Small intestine (tissue), 16 donors: ENCODE measurements at places on chromosomes 1 and 21. TPM values are rescaled to one million over a fixed set of nuclear protein-coding genes. Genes with fewer than 3 reads are reported as not detected.

- DNase-seq = no peak
- H3K4me3 ChIP-seq = no peak overlapping the region
- H3K36me3 ChIP-seq = no peaks in the 10 kb centered on the region
- no peaks in the 10 kb centered on the region for H3K4me1 ChIP-seq
- peaks cover 2% of the 10 kb centered on the region for H3K27me3 ChIP-seq
Observed at GRCh38 chr1:65404941-65405340, 15.5 kb upstream of the LEPR start.

GRCh38 chr21:46598581-46599572 lies 6.0 kb downstream of the S100B start:
- DNase-seq = no peak
- no peaks in the 10 kb centered on the region for H3K36me3 ChIP-seq
- H3K4me3 ChIP-seq = no peak overlapping the region
- no peaks in the 10 kb centered on the region for H3K4me1 ChIP-seq
- no peaks in the 10 kb centered on the region for H3K27me3 ChIP-seq
- no peak overlapping the region for H3K27ac ChIP-seq

GRCh38 chr1:229991724-229992333 lies 75.2 kb upstream of the GALNT2 start:
- H3K27me3 ChIP-seq = no peaks in the 10 kb centered on the region
- no peak overlapping the region for H3K27ac ChIP-seq
- DNase-seq = no peak
- no peaks in the 10 kb centered on the region for H3K4me1 ChIP-seq
- H3K4me3 ChIP-seq = no peak overlapping the region
- H3K36me3 ChIP-seq = no peaks in the 10 kb centered on the region

Gene MPZ
- polyA plus RNA-seq = 0.67 TPM

GRCh38 chr1:17466359-17466758 lies 26.9 kb upstream of the RCC2 start:
- H3K27ac ChIP-seq = no peak overlapping the region
- H3K4me1 ChIP-seq = no peaks in the 10 kb centered on the region
- H3K27me3 ChIP-seq = no peaks in the 10 kb centered on the region
- H3K4me3 ChIP-seq = no peak overlapping the region

GRCh38 chr1:219417610-219418009 lies 195.3 kb downstream of the ZC3H11B start:
- no peak for DNase-seq
- no peak overlapping the region for H3K27ac ChIP-seq
- H3K27me3 ChIP-seq = no peaks in the 10 kb centered on the region
- H3K36me3 ChIP-seq = no peaks in the 10 kb centered on the region
- H3K4me1 ChIP-seq = no peaks in the 10 kb centered on the region
- no peak overlapping the region for H3K4me3 ChIP-seq

DNA sequence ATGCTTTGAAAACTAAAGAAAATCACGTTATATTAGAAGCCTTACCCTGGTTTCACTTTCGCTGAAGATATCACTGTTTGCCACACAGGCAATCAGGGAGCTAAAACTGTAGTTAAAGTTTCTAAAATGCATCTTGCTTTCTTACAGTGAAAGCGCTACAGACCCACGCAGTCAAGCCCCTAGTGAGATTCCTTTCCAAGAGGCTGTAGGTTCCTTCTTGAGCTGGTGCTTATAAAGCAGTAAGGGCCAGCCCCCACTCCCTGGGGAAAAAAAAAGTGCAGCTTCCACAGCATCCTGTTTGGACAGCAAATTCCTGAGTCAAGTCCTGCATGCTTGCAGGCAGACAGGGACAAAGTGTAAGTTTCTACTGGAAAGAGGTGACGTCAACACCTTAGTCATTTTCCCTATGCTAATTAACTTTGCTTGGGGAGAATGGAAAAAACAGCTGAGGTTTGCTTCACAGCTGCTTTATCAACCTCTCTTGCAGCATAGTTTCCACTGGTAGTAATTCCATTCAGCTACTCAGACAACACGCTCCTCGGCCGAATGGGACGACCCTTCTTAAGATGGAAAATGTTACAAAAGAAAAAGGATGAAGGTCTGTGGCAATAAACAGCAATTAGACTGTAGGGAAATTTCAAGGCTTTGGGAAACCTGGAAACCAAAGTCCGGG lies 14.7 kb upstream of the KCNE1 start:
- H3K4me1 ChIP-seq = peaks cover 4% of the 10 kb centered on the region
- peak overlapping the region; percentile 98 for H3K27ac ChIP-seq
- no peaks in the 10 kb centered on the region for H3K27me3 ChIP-seq
- H3K36me3 ChIP-seq = no peaks in the 10 kb centered on the region

DNA sequence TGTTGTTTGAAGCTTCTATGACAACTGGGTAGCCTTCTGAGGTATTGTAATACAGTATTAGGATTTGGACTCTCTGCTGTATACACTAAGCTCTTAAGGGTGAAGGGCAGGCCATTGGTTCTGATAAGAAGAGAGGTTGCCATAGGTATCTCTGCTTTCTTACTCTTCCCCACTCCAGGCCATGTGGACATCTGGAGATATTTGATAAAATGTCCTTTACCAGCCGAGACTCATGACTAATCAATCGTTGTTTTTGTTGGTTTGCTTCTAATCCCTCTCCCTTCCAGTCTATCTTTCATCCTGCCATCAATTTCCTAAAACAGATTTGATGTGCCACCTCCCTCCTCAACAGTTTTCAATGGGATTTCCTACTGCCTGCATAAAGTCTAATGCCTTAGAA lies 64.6 kb upstream of the WDR26 start:
- H3K4me1 ChIP-seq = peaks cover 29% of the 10 kb centered on the region
- H3K36me3 ChIP-seq = no peaks in the 10 kb centered on the region
- H3K27ac ChIP-seq = no peak overlapping the region
- H3K27me3 ChIP-seq = no peaks in the 10 kb centered on the region
- H3K4me3 ChIP-seq = no peak overlapping the region

DNA sequence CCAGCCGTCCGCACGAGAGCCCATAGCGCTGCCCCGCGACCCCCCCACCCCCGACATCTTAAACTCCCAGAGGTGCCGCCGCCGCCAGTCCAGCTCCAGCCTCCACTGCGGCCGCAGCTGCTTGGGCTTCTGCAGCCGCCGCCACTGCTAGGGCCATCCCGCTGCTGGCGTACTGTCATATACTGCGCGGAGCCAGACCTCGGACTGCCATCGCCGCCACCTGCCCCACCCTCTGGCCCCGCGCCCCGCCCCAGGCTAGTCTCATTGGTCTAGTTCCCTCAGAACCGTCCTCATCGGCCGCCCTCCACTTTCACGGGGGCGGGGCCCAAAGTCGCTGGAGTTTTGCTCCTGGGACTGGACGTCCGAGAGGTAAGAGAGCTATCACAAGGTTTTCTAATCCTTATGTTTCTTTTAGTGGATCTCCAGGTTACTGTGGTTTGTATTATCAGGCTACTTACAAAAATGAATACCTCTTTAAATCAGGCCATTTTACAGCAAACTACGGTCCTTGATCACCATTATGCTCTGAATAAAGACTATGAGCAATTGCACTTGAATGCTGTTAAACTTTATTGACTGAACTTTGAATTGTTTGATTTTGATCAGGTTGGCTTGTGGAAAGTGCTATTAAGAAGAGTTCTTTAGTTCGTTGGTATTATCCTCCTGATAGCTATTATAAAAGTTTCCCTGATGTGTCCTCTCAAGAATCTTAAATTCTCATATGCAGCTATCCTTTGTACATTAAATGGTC lies 2.8 kb upstream of the CD1D start:
- peak overlapping the region; percentile 45 for H3K4me3 ChIP-seq
- peak; percentile 96 for DNase-seq
- no peaks in the 10 kb centered on the region for H3K27me3 ChIP-seq
- peak overlapping the region; percentile 55 for H3K27ac ChIP-seq
- no peaks in the 10 kb centered on the region for H3K36me3 ChIP-seq
- no peaks in the 10 kb centered on the region for H3K4me1 ChIP-seq

GRCh38 chr1:210487021-210487420 lies 158.3 kb downstream of the HHAT start:
- no peak overlapping the region for H3K27ac ChIP-seq
- no peaks in the 10 kb centered on the region for H3K36me3 ChIP-seq
- no peak for DNase-seq
- H3K4me3 ChIP-seq = no peak overlapping the region
- H3K4me1 ChIP-seq = no peaks in the 10 kb centered on the region
- no peaks in the 10 kb centered on the region for H3K27me3 ChIP-seq

Gene RIIAD1
- polyA plus RNA-seq = not detected

DNA sequence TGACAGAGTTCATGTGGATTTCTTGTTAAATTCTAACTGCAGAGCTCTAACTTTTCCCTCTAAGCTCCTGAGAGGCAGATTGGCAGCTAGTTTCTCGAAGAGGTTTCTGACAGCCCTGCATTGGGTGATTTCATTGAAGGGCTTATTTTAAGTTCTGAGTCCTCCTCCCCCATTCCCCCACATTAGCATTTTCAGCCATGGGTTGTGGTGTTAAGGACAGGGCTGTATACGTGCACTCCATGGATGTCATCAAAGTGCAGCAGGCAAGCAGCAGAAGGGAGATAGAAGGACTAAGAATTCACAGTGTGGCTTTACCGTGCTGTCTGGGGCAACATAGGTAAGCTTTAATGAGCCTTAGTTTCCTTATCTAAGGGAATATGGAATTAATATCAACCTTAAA lies 19.0 kb downstream of the CRYZ start:
- H3K27ac ChIP-seq = no peak overlapping the region
- no peaks in the 10 kb centered on the region for H3K4me1 ChIP-seq
- peaks cover 4% of the 10 kb centered on the region for H3K36me3 ChIP-seq
- no peaks in the 10 kb centered on the region for H3K27me3 ChIP-seq

Gene TMPRSS15
- polyA plus RNA-seq = 27.0 TPM

DNA sequence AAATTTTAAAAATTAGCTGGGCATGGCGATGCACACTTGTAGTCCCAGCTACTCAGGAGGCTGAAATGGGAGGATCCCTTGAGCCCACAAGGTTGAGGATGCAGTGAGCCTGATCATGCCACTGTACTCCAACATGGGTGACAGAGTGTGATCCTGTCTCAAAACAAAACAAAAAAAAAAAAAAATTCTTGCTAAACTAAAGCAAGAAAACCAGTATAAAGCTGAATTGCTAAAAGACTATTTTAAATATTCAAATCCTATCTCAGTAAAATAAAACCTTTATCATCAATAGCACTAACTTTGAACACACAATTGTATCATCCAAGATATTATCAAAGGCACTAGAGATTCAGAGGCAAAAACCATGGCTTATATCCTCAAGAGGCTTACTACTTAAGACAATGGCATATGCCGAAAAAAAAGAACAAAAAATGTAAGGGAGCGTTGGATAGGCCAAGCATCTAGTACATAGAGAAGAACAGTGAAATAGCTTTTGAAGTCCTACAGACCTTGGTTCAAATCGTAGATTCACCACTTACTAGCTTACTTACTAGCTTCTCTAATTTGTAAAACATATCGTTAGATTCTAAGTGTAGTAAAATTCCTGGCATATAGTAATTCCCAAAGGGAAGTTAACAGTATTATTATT lies 3.6 kb downstream of the EPS15 start:
- no peaks in the 10 kb centered on the region for H3K36me3 ChIP-seq
- DNase-seq = no peak
- H3K4me3 ChIP-seq = no peak overlapping the region

GRCh38 chr21:45448810-45449657 lies 44.1 kb downstream of the COL18A1 start:
- DNase-seq = no peak
- no peak overlapping the region for H3K27ac ChIP-seq
- no peaks in the 10 kb centered on the region for H3K4me1 ChIP-seq
- no peaks in the 10 kb centered on the region for H3K27me3 ChIP-seq
- H3K4me3 ChIP-seq = no peak overlapping the region

DNA sequence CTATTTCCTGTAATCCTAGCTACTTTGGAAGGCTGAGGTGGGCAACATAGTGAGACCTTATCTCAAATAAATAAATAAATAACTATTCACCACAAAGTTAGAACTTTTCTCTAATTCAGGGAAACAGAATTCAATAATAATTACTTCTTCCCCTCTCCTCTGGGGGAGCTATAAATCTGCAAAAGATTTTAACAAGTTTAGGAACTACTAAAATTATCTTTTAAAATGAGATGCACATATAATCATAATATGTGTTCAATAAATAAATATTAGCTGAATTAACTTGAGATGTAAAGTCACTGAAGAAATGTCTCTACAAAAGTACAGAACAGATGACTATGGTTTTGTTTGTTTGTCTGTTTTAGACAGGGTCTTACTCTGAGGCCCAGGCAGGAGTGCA lies 14.1 kb downstream of the WDR47 start:
- DNase-seq = no peak
- no peak overlapping the region for H3K27ac ChIP-seq
- H3K4me1 ChIP-seq = no peaks in the 10 kb centered on the region
- H3K4me3 ChIP-seq = no peak overlapping the region
- peaks cover 2% of the 10 kb centered on the region for H3K36me3 ChIP-seq

Gene KIAA1614
- polyA plus RNA-seq = 0.89 TPM

- H3K4me1 ChIP-seq = no peaks in the 10 kb centered on the region
- H3K27me3 ChIP-seq = no peaks in the 10 kb centered on the region
- no peaks in the 10 kb centered on the region for H3K36me3 ChIP-seq
- DNase-seq = no peak
- H3K27ac ChIP-seq = no peak overlapping the region
Observed at GRCh38 chr21:40840401-40841125, 6.4 kb downstream of the DSCAM start.

- H3K4me1 ChIP-seq = no peaks in the 10 kb centered on the region
- no peak for DNase-seq
- no peak overlapping the region for H3K27ac ChIP-seq
- no peaks in the 10 kb centered on the region for H3K36me3 ChIP-seq
- no peak overlapping the region for H3K4me3 ChIP-seq
Observed at GRCh38 chr1:89781494-89782126, 39.2 kb upstream of the LRRC8D start.

- no peak overlapping the region for H3K27ac ChIP-seq
- peaks cover 45% of the 10 kb centered on the region for H3K36me3 ChIP-seq
- no peaks in the 10 kb centered on the region for H3K27me3 ChIP-seq
- H3K4me3 ChIP-seq = no peak overlapping the region
- DNase-seq = no peak
Observed at GRCh38 chr1:10682449-10683309, 113.8 kb downstream of the CASZ1 start.

Gene REN
- 0.04 TPM for polyA plus RNA-seq

GRCh38 chr1:195866781-195867222 lies 741.4 kb downstream of the KCNT2 start:
- no peak for DNase-seq
- no peaks in the 10 kb centered on the region for H3K27me3 ChIP-seq
- no peak overlapping the region for H3K4me3 ChIP-seq
- no peaks in the 10 kb centered on the region for H3K4me1 ChIP-seq
- no peaks in the 10 kb centered on the region for H3K36me3 ChIP-seq

DNA sequence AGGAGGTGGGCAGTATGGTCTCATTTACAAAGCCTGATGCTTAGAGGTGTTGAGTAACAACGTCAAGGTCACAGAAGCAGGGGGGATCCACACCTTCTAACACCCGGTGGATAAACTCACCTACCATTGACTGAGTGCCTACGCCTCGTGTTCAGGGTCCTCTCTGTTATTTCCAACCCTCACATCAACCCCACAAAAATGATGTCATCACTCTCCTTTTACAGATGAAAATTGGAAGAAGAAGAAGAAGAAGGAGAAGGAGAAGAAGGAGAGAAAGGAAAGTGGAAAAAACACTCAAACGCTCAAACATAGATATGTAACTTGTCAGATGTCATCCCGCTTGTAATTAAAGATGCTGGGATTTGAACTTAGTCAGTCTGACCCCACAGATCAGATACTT lies 653 bp upstream of the KCNN3 start:
- no peaks in the 10 kb centered on the region for H3K4me1 ChIP-seq
- H3K4me3 ChIP-seq = no peak overlapping the region
- no peaks in the 10 kb centered on the region for H3K27me3 ChIP-seq
